CD4-positive, alpha-beta memory T cell (primary cell): ENCODE measurements at places on chromosomes 4 and X. TPM values are rescaled to one million over a fixed set of nuclear protein-coding genes. Genes with fewer than 3 reads are reported as not detected.

GRCh38 chrX:13053171-13053570 lies 8.8 kb upstream of the FAM9C start:
- DNase-seq = no peak

GRCh38 chrX:136781180-136781797 lies 557 bp upstream of the ARHGEF6 start:
- DNase-seq = no peak

DNA sequence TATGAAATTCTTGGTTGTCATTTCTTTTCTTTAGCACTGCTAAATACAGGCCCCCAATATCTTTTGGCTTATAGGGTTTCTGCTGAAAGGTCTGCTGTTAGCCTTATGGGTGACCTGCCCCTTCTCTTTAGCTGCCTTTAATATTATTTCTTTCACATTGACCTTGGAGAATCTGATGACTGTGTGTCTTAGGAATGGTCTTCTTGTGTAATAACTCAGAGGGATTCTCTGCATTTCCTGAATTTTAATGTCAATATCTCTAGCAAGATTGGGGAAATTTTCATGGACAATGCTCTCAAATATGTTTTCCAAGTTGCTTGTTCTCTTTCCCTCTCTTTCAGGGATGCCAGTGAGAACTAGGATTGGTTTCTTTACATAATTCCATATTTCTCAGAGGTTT lies 292.4 kb downstream of the SLC7A11 start:
- DNase-seq = no peak

- DNase-seq = no peak
These were observed 69.4 kb downstream of the DCHS2 start for GRCh38 chr4:154422152-154422551.

DNA sequence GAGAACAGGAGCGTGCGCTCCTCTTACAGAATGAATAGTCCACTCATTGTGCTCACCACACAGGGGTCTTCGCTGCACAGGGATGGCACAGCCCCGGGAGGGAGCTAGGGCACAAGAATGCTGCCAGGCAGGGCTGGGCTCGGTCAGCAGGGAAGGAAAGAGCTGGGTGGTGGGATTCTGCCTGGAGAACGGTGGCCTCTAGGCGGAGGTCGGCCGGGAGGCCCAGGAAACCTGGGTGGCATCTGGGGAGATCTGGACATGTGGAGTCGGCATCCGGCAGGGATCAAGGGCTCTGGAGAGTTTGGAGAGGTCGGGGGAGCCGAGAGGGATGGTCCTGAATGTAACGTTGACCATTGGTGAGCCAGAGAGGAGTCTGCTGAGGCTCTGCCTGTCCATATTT lies 46.5 kb upstream of the PSAPL1 start:
- no peak for DNase-seq

- DNase-seq = no peak
These were observed 12.8 kb upstream of the ELOVL6 start for GRCh38 chr4:110211007-110211769.

DNA sequence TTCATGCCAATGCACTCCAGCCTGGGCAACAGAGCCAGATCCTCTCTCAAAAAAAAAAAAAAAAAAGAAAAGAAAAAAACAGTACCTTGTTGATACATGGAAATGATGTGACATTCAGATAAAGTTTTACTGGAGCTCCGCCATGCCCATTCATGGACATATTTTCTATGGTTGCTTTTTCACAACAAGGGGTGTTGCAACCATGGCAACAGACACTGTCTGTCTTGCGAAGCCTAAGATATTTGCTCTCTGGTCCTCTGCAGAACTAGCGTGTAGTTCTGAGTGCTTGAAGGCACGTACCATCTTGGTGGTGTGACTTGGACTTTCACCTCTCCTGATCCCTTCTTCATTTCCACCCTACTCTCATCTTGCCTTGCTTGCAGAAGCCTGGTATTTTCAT lies 53.2 kb downstream of the TBL1X start:
- no peak for DNase-seq

DNA sequence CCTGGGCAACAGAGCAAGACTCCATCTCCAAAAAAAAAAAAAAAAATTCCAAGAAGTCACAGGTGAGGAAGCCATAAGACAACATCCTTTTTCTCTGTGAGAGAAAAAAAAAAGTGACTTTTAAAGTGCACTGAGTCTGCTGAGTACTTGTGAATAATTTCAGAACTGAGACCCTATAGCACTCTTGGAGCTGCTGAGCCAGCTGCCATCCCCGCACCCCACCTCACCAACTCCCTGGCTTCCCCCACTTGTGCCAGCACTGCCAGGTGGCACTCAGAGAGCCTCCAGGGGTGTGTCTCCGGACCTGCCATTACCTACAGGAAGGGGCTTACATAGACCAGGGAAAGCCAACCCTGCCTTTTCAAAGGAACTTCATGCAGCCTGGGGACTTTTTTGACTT lies 39.2 kb upstream of the HS3ST1 start:
- no peak for DNase-seq

DNA sequence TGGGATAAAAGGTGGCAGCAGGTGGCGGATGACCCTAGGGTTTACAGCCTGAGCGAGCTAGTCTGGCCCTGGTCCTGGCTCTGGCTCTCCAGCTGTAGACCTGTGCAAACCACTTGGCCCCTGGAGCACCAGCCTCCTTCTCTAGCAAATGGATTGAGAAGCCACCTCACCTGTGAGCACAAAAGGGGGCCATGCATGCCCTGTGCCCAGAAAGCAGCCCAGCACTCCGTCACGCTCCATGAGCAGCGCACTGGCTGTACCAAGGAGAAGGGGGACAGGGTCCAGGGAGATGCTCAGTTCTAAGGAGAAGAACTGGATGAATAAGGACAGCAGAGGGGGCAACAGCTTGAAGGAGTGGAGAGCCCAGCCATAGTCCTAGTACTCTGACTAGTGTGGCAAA lies 46.9 kb upstream of the C4orf50 start:
- no peak for DNase-seq

GRCh38 chr4:126992910-126993309 lies 639.8 kb upstream of the INTU start:
- DNase-seq = no peak

GRCh38 chr4:38382520-38382919 lies 281.5 kb upstream of the KLF3 start:
- DNase-seq = no peak

Gene CXCL9
- total RNA-seq = 1.4 TPM

Gene WDR13
- total RNA-seq = 49.7 TPM

Gene ESX1
- total RNA-seq = not detected

Gene PORCN
- total RNA-seq = 15.4 TPM

Gene SPANXA2
- not detected for total RNA-seq

Gene NXF2
- not detected for total RNA-seq
